Fibroblast of lung (primary cell): ENCODE measurements at places on chromosomes 12 and 14. TPM values are rescaled to one million over a fixed set of nuclear protein-coding genes. Genes with fewer than 3 reads are reported as not detected.

DNA sequence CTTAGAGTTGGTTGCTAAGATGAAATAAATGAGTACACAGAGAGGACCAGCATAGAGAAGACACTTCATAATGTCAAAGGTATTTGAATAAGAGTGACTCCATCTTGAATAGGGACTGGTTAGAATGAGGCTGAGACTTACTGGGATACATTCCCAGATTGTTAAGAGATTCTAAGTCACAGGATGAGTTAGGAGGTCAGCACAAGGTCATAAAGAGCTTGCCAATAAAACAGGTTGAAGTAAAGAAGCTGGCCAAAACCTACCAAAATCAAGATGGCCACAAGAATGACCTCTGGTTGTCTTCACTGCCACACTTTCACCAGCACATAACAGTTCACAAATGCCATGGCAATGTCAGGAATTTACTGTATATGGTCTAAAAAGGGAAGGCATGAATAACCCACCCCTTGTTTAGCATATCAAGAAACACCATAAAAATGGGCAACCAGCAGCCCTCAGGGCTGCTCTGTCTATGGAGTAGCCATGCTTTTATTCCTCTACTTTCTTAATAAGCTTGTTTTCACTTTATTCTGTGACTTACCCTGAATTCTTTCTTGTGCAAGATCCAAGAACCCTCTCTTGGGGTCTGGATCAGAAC, 8.3 kb upstream of the SERPINA1 start:
- no peak for DNase-seq

CD4 gene
- 14.4 and 27.2 TPM in 2 replicates for total RNA-seq

DNA sequence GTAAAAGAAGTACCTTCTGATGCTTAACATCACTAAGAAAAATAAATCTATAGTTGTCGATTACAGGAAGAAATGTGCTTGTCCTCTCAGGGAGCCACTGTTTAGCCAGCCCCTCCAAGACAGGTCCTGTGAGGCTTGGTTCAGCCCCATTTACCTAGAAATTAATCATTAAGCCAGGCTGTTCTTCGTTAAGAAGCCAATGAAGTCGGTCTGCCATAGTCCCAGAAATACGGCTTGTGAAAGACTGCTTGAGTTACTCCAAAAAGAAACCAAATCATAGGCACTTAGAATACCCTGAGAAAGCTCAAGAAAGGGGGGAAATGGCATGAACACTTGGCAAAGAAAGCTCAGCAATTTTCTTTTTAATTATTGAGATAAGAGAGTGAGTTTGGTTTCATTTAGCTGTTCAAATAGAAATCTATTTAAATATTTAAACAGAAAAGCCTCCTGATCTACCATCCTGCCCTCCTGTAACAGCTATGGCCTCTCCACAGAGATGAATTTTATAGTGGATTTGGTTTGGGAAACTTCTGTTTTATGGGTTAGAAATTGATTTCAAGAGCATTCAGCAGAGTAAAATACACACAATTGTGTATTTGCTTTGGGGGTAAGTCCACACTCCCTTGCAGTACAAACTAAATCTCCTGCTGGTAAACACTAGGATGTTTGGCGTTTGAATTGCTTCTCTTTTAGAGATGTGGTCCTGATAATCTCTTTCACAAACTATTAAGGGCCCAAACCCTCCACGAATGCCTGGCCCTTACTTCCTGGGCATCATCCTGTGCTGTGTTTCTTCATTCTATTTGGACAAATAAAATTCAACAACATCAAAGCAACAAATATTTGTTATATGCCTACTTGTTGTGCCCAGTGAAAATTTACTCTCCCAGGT, 234.4 kb downstream of the SEC23A start:
- no peak for DNase-seq

GRCh38 chr14:37384870-37385596, 187.3 kb downstream of the MIPOL1 start:
- DNase-seq = no peak

- no peak for DNase-seq
Measured at GRCh38 chr14:72213424-72213823, 281.2 kb downstream of the RGS6 start.

- no peak for DNase-seq
Measured at GRCh38 chr12:42270596-42270995, 32.5 kb upstream of the YAF2 start.

DNA sequence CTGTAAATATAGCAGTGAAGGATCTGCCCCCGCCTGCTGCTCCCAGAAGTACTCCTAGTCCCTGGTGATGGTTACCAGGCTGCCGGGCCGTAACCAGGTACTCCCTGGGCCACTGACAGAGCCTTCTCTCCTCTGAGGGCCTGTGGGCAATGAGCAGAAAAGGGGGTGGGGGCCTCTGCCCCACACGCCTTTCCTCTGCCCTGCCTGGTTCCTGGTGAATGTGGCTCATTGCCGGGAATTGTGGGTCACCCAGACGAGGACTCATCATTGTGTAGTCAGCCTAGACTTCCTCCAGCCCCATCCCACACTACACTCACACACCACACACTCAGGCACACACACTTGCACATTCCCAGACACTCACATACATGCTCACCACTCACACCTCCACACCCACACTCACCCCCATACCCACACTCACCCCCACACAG, 35.7 kb upstream of the ACTN1 start:
- DNase-seq = no peak

ABCC9 gene
- 8.7 and 9.9 TPM in 2 replicates for total RNA-seq

DNA sequence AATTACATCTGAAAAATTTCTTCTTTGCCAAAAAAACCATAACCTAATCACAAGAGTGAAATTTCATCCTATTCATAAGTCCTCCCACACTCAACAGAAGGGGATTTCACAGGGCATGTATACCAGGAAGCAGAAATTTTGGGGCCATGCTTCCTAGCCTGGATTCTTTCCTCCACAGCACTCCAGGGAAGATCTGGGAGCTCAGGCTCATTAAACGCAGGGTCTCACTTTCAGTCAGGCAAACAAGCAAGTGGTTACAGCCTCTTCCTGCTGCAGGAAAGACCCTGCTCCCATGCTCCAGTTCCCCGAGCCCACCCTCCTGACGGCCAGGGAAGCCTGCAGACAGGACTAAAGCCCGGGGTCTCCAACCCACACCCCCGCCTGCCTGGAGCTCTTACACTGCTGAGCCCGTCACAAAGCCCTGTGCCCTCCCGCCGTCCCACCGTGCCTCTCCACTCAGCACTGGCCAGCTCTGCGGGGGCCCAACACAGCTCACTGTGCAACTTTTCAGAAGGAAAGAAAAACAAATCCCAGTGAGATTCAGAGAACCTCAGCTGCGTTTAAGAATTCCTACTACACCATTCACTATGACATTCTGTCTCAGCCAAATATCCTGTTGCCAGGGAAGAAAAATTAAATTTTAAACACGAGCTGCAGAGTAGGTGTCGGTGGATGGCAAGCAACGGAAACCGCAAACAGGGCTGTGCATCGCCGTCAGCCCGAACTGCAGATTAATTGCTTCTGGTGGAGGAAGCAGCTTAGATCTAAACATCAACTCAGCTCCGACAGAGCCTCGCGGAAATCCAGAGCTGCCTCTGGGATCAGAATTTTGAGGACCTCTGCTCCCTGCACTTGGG, 106.7 kb upstream of the SFSWAP start:
- no peak for DNase-seq

GRCh38 chr14:53103636-53104340, 49.3 kb downstream of the DDHD1 start:
- no peak for DNase-seq
